ENCODE measurements at places on chromosomes 12 and 14.

- DNase-seq, result no peak
Observed at GRCh38 chr12:96587691-96588090, 98.3 kb downstream of the CFAP54 start.

GRCh38 chr12:101115326-101115725, 94.7 kb downstream of the SLC5A8 start:
- no peak for DNase-seq

GRCh38 chr12:80040075-80040738, 59.1 kb upstream of the OTOGL start:
- DNase-seq, result no peak

DNA sequence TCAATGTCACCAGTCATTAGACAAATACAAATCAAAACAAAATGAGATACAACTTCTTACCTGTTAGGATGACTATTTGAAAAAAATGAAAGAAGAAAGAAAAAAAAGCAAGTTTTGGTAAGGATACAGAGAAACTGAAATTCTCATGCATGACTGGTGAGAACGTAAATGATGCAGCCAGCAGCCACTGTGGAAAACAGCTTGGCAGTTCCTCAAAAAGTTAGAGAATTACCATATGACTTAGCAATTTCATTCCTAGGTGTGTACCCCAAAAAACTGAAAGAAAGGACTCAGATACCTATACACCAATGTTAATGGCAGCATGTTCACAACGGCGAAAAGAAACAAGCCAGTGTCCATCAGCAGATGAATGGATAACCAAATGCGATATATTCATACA, 26.6 kb downstream of the NINJ2 start:
- DNase-seq, result no peak

DNA sequence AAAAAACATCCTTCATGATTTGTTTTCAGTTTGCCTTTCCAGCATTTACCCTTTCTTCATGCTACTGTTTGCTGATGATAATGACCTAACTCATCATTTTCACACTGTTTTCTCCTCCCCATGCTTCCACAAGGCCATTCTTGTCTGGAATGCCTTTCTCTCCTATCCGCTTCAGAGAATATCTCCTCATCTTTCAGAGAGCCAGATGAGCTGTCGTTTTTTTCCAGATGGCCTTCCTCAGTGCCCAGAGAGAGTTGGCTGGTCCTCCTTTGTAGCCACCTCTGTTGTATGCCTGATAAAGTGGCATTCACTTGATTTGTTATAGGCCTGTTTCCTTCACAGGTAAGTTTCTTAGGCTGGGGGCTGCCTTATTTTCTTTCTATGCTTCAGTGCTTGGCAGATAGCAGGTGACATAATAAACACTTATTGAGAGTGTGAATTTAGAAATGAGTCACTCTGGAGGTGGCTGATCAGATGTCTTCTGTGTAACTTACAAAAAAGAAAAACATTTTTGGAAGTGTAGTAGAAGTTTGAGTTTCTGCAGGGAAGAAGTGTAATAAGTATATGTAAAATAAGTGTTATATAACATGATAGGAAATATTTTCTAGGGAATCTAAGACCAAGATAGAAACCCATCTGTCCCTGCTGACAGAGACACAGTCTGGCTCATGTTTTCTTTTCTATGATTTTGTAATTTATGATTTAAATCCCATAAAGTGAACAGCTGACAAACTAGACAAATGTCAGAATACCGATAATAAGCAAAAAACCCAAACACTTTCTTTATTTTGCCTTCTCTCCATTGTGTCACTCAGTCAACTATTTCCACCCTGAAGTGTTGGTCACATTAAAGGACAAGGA, 174.5 kb downstream of the DACT1 start:
- no peak for DNase-seq

DNA sequence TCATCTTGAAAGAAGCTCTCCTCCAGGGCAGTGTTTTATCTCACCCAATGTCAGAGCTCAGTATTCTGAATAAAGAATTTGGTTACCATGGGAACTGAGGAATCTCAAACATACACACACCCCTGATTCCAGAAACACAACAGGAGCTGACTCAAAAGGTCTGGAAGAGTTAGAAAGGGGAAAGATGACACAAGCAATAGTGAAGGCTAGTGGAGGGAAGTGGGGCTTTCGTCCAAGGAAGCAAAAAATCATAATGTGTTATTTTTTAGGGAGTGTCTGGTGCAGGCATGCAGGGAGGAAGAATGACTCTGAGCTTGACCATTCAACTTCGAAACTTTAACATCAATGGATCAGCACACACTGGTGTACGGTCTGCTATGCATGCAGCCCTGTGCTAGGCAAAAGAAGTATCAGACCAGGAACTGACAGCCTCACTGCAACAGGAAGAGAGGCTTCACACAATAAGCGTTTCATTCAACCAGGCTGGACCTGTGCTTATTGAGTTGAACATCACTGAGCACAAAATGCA, 20.3 kb downstream of the HEBP1 start:
- no peak for DNase-seq

GRCh38 chr14:99156090-99156425, 115.9 kb downstream of the BCL11B start:
- no peak for DNase-seq

DNA sequence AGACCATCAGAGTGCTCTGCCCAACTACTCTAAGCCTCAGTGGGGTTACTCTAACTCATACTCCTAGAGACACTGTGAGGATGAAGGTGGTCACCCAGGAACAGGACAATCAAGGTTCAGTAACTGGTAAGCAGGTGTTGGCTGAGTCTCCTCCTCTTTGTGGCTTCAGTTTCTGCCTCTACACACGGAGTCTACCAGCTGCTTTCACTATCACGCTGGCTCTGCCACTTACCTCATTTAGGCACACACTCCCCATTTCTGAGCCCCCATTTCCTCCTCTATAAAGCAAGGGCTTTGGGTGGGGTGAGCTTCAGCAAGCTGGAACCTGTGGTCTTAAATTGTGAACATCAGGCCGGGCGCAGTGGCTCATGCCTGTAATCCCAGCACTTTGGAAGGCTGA, 7.3 kb upstream of the TCHP start:
- no peak for DNase-seq

GRCh38 chr14:63276016-63276415, 42.7 kb downstream of the GPHB5 start:
- DNase-seq, result no peak

DNA sequence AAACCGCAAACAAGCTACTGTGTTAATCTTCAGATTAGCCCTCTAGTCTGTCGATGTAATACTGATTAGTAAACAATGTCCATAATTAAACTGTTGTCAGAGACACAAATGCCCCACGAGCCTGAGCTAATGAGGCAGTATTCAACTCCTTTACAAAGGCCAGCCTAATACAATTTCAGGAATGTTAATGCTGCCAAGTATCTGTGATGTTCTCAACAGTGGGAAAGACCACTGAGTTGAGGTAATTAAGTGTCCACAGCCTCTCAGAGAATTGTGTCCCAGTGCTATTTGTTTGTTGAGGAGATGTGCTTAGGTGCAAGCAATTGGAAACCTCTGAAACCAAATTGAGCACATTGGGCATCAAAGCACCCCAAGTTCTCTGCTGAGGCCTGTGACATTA, 139.4 kb upstream of the CDKN3 start:
- no peak for DNase-seq

GRCh38 chr12:130849561-130850417, 10.7 kb upstream of the STX2 start:
- no peak for DNase-seq

DNA sequence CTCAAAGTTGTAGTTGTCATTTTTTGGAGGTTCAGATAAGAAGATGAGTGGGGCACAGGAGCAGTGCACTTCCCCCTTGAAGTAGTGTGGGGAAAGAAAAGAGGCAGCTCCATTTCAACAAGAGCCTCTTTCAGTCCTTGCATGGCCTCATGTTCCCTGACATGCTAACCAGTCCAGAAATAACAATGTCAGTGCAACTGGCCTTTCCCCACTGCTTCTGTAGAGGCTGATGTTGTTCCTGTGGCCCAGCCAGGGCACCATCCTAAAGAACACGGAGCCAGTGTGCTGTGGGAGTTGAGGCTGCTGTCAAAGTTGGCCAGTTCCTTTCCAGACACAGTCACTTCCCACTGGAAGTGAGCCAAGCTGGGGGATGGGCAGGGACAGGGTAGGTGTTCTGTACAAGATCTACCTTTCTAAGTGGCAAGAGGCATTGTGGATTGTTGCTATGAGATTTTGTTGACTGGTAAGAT, 77.7 kb upstream of the SLC38A2 start:
- DNase-seq, result peak; percentile 14

DNA sequence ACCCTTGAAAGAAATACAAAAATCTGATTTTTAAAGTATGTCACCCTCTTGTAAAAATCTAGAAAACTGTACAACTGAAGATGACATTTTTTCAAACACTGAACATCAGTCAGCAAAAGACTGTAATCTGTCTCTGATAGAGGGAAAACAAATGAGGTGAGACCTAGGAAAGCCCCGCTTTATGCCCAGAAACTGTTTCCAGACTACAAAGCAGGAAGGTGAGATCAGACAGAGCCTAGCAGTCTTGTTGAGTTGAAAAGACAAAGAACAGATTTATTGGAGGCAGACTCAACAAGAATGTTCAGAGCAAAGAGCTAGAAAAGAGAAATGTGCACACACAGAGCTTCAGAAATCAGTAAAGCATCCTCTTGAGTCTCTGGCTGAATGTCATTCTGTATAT, 873.6 kb downstream of the LRFN5 start:
- no peak for DNase-seq

DNA sequence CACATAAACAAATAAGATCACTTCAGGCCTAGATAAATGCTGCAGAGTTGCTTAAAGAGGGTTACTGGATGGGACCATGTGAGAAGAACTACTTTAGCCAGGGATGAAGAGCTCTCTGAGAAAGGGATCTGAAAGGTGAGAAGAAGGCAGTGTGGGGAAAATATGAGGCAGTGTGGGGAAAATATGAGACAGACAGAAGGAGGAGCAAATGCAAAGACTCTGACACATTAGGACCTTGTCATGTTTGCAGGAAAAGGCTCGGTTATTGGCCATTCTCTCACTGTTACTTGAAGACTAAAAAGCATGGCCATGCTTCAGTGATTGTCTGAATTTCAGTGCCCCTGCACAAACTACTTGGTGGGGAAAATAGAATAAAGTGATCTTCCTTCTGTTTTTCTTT, 22.7 kb upstream of the TRIM9 start:
- no peak for DNase-seq

GRCh38 chr12:24500831-24501230, 448.1 kb downstream of the BCAT1 start:
- DNase-seq, result no peak

GRCh38 chr14:75153295-75153694, 23.1 kb downstream of the TMED10 start:
- DNase-seq, result no peak

DNA sequence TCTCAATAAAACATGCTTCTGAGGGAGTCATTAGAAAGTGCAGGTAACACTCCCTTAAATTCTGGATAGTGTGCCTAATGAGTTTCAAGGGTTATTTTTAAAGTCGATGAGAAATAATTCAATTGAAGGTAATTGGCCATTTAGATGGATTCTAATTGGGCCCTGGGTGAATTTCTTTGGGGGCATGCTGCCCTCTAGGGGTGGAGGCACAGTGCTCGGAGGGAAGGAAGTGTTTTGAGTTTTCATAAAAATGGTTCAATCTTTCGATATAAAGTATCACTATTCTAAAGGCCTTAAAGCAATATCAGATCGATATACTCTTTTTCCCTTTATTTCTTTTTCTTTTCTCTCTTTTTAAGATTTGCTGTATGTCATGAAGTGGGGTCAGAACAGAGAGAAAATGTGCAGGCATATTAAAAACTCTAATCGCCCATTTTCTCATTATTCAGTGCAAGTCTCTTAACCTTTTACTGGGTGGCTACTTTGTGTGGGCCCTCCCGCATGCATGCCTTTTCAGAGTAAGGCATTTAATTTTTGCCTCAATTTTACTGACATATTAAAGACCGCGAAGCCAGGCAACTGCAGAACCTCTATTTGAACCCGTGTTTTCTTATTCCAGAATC, 25.5 kb downstream of the NKX2-8 start:
- DNase-seq, result no peak

GRCh38 chr12:95257541-95257940, 39.9 kb downstream of the VEZT start:
- DNase-seq, result no peak

- DNase-seq, result no peak
Observed at GRCh38 chr14:60346706-60347105, 97.7 kb downstream of the PPM1A start.

DNA sequence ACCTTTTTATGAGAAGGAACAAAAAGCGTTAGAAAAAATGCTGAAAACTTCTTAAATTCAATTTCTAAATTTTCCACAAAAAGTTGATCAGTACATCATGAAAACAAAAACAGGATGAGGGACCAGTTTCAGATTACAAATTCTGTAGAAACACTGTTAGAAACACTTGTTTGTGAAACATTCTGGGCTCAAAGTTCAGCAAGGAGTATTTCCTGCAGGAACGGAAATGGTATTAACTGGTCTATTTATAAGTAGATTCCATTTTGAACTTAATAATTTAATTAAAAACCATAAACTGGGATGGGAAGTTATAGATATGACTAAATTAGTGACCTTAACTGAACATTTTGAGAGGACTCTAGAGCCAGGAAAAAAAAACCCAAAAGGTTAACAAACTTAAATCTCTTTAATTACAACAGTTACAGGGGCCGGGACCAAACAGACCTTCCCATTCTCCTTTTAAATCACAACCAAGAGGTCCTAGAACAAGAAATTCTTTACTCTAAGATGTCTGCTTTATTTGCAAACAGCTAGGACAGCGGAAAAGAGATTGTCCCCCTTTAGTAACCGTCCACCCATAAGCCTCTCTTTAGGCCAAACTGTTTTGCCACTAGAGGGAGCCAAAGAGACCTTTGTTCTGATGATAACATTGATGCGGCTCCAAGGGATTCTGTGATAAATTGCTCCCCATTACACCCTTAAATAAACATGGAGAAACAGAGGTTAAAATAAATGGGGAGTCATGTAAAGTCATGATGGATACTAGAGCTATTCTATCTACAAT, 69.0 kb upstream of the RERGL start:
- DNase-seq, result peak; percentile 10

GRCh38 chr12:110024051-110024450, 24.3 kb downstream of the C12orf76 start:
- no peak for DNase-seq

DNA sequence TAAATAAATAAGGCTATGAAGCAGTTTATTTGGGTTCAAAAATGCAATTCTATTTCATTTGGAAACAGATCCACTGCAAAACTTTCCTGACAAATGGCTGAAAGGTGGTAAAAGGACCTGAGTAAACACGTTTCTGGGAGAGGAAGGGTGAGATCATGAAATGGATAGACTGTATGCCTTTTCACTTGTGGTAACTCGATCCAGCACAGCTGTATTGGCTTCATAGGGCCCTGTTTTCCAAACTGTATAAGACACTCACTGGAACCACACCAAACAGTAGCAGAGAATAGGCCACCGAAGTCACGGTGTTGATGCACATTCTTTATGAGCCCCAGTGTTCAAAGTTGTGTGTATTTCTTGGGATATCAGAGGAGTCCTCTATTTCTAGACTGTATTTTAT, 325.2 kb upstream of the DIO2 start:
- DNase-seq, result no peak

- no peak for DNase-seq
Observed at GRCh38 chr14:69038455-69039287, 59.6 kb upstream of the ACTN1 start.

- no peak for DNase-seq
Observed at GRCh38 chr14:57364659-57365450, 25.5 kb upstream of the NAA30 start.

Measured in CD4-positive, alpha-beta T cell treated with Interleukin-6 for 4 hours (primary cell).